ENCODE measurements at places on chromosomes 2 and 18.

- no peak for DNase-seq
These were observed 216.8 kb downstream of the PID1 start for GRCh38 chr2:229054311-229054710.

DNA sequence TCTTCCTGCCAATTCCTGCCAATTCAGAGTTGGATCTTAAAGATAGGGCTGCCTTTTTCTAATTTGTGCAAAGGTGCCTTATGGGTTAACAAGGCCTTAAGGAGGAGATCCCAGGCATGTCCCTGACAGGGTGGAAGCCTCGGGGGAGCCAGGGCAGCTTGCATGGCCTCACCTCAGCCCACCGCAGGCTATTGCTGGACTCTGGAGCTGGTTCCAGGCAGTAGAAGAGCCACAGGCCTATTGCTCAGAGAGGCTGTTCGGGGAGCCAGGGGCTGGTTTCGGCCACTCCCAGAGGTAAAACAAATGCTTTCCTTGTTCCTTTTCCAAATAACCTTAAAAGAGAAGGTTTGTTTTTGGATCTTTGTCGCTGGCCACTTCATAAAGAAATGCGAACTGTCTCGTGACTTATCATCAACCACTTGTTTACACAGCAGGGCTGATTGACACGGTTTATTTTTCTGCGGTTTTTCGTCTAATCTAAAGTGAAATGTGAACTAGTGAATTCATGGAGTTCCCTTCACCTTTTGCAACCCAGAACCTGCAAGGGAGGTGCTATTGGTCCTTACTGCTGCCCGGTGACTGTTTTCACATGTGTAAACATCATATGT lies 108.6 kb downstream of the APOB start:
- no peak for DNase-seq

DNA sequence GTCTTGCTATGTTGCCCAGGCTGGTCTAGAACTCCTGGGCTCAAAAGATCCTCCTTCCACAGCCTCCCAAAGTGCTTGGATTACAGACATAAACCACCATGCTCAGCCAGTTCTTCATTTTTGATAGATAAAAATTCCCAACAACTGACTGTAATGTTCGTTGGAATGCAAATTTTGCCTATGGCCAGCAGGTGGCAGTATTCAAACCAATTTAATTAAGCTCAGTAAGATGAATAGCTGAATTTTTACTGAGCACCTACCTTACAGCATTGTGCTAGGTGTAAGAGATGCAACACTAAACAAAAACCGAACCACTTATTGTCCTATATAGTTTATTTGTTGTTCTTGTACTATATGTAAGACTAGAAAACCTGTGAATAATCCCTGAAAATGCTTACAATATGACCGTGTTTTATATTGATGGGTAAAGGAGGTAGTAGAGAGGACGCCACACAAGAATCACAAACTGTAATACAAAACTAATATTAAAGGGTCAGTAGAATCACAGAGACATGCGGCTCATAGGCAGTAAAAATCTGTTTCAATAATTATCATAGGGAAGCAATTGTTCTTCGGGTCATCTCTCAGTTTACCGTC lies 8.2 kb upstream of the TMEM182 start:
- DNase-seq = peak; percentile 63

DNA sequence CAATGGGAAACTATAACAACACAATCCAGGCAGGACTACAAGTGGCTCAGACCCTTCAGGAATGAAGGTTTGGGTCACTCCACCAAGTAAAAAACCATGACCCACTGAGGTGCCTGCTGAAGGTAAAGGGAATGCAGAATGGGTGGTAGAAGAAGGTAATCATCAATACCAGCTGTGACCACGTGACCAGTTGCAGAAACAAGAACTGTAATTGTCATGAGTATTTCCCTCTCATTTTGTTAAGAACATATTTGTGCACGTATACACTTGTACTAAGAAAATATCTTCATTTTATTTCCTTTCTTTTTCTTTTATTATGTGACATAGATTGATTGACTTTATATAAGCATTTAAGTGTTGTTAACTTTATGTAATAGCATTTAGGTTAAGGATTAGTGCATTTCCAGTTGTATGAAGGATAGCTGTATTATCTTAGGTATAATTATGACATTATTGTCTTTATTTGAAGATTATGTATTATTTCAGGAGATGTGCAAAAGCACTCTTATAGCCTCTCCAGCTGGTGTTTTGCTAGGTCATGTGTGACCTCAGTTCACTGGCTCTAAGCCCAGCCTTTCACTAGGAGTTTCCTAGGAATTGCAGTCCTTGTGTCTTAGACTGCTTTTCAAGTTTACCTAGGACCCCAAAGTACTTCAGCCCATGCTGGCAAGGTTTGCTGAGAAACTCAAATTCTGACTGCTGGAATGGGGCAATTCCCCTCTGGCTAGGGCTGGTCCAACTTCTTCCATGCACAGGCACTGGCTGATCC lies 125.7 kb upstream of the DPP10 start:
- DNase-seq = no peak

DNA sequence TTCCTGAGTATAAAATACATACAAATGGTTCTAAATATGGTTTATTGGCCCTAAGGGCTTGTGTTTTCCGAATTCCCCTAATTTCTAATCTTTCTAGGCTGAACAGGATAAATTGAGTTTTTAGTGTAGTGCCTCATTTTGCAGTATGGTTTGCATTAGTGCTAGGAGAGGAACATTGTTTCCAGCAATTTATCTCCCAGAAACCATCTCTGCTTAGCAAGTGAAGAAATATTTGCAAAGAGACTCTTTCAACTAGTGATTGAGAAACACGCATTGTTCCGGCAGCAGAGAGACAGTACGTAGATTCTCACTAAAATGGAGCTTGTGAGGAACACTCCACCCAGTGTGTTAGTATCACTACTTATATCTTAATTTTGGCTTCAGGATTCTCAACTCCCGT lies 177.8 kb upstream of the EPAS1 start:
- DNase-seq = peak; percentile 56

GRCh38 chr2:142509401-142509800 lies 368.1 kb upstream of the KYNU start:
- DNase-seq = no peak

DNA sequence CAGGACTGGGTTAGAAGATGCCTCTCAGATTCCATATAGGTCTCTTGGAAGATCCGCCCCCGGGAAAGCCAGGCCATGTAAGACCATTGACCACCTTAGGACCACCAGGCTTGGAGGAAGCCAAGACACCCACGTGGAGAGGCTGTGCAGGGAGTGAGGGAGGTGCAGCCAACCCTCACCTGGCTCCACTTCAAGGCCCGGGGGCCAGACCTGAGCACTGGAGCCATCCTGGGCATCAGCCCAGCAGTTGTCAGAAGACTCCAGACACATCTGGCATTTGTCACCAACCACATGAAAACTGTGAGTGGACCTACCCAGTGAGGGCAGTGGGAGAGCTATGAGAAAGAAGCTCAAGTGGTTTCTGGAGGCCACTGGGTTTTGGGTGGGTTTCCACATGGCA lies 214.4 kb downstream of the MYT1L start:
- DNase-seq = no peak

DNA sequence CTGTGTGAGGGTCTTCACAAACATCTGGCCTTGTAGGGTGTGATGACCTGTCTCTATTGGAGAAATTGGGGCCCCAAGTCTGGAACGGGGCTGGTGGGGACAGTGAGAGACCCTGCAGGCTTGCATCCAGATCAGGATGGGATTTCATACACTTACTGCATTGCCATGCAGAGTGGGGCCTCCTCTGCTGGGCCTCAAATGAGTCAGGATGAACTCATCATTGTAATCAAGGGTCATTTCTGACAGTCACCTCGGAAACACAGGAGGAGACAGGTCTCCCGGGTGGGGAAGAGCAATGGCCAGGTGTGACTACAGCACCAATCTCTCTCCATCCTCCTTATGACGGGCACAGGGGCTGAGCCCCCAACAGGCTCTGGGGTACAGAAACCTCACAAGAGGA lies 48.1 kb upstream of the GALR1 start:
- DNase-seq = no peak

GRCh38 chr2:32614084-32614483 lies 13.8 kb upstream of the TTC27 start:
- no peak for DNase-seq

DNA sequence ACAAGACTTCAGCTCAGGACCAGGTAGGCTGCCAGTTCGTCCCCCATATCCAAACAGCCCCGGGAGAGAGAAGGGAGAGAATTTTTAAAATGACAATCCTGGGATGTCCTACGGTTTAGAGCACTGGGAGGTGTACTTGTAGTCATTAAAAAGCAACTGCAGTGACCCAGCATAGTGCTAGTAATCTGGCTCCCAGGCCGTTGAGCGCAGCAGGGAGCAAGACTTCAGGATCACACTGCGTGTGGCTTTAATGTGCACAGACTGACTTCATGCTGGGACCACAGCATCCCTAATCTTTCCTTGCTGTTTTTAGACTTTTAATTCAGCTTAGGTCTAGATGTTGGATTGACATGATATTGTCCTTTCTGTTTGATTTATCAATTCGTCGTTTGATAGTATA lies 219.3 kb upstream of the FOSL2 start:
- no peak for DNase-seq

- no peak for DNase-seq
These were observed 38.4 kb downstream of the KIDINS220 start for GRCh38 chr2:8799004-8799403.

DNA sequence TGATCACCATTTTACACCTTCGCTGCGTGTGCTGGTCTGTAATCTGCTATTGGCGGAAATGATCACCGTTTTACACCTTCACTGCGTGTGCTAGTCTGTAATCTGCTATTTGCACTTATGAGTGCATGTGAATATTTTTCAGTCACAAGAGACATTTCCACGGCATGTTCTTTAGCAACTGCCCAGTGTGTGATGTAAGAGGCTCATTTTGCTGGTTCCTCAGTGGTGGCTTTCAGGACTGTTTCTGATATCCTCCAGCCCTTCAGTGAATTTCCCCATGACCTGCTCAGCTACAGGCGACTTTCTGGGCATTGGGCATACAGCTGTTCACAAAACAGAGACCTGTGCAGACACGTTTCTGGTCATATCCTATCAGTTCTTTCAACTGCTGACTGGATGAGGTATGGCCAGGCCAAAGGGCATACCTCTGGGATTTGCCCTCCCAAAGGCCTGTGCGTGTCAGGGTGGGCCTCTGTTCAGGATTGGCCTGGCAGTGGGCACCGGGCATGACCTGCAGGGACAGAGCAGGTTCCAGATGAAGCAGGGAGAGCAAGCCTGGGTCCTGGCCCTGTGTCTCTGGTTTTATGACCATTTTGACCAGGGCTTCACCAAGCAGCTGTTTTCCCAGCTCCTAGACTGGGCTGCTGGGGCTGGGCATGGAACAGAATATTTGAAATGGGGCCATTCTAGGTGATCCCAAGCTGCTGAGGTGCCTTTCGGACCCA lies 521 bp upstream of the PROM2 start:
- DNase-seq = no peak

DNA sequence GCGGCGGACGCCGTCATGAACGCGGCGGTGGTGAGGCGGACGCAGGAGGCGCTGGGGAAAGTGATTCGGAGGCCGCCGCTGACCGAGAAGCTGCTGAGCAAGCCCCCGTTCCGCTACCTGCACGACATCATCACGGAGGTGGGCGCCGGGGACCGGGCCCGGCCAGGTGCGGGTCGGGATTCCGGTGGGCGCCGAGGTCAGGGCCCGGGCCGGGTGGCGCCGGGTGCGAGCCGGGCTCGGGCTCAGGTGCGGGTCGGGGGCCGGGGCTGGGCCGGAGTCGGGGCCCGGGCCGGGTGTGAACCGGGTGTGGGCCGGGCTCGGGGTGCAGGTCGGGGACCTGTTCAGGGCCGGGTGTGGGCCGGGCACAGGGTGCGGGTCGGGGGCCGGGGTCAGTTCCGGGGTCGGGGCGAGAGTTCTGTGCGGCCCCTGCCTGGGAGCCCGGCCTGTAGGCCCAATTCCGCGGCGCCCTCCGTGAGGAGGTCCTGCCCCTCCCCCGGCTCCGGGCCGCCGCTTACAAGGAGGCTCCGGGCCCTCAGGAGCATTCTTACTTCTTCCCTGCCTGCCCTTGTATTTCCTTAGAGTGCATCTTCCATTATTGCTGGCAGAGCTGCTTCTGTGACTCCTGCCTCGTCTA lies 447 bp downstream of the TRAF3IP1 start:
- DNase-seq = peak; percentile 17

- DNase-seq = no peak
These were observed 161.7 kb downstream of the TSN start for GRCh38 chr2:121917143-121917542.

- DNase-seq = peak; percentile 53
These were observed 192.8 kb downstream of the MTX2 start for GRCh38 chr2:176461809-176462670.

DNA sequence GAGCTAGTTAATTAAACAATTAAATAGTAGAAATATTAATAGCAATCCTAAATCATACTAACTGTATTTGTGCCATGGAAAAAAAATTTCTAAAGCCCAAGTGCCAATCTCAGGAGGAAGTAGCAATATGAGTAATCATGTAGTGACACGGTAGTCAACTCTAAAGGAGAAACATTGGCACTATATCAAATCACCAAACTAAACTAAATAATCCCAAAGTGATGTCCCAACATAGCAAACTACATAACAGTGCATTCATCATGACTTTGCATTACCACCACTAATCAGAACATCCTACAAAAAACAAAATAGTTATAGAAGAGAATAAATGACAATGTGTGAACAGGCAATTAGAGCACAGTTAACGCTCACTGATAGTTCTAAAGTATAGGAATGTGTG lies 195.1 kb downstream of the EXOC6B start:
- DNase-seq = peak; percentile 32

DNA sequence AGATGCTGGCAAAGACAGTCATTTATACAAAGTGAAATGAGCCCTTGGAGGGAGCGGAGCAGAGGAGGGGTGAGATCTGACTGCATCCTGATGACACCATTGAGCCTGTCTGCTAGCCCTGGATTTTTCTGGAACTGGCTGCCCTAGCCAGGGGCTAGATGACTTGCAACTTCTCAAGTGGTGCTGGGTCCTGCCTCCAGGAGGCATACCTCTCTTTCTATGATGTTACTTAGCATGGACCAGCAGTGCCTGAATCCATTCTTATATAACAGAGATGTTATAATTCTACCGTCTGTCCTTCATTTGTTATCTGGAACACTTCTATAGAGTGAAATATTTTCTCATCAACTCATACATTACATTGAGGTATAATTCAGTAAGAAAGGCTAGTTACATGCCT lies 8.5 kb upstream of the TWIST2 start:
- DNase-seq = no peak

DNA sequence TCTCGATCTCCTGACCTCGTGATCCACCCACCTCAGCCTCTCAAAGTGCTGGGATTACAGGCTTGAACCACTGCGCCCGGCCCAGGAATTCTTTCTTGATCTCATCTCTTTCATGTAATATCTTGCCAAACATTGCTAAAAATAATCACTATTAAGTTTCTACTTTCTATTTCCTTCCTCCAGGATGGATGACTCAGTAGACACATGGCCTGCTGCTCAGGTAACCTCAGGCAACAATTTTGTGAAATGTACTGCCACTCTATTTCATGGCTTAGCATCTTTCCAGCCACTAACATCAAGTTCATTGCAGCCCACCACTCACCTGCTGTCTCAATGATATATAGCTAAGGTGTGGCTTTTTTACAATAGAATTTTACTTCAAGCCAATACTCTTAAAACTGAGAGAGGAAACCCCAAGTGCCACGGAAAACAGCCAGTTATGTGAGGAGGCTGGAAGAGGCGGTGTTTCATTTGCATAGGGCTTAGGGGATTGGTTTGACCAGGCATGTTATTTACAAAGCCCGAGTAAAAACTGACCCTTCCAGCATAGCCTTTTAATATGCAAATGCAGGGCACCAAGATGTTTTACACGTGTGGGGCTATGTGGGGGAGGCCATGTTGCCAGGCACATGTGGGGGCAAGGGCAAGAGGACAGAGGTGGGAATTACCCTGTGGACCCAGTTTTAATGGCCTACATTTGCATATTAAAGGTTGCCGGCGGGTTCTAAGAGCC lies 11.3 kb upstream of the SUMO1 start:
- DNase-seq = no peak

GRCh38 chr2:20073460-20073859 lies 22.0 kb upstream of the LAPTM4A start:
- DNase-seq = no peak
